ENCODE measurements at places on chromosomes 1 and 21.

DNA sequence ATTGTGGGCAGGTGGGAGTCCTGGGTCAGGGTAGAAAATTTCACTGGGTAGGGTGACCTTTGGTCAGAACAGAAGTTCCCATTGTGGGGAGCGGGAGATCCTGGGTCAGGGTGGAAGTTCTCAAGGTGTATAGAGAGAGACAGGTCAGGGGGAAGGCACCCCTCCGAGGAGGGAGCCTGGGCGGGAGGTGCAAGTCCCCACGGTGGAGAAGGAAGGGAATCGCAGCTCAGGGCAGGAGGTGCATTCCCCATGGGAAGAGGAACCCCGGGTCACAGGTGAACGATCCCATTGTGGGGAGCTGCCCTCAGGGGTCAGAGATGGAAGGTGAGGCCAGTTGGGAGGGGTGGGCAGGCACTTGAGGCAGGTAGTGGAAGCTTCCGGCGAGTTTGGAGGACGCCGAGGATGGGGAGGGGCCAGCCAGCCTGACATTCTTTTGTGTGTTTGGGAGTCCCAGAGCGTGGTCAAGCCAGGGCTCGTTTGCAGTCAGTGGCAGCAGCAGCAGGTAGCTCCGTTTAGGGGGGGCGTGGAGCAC lies 637 bp downstream of the LYPLA2 start:
- DNase-seq = peak; percentile 56

DNA sequence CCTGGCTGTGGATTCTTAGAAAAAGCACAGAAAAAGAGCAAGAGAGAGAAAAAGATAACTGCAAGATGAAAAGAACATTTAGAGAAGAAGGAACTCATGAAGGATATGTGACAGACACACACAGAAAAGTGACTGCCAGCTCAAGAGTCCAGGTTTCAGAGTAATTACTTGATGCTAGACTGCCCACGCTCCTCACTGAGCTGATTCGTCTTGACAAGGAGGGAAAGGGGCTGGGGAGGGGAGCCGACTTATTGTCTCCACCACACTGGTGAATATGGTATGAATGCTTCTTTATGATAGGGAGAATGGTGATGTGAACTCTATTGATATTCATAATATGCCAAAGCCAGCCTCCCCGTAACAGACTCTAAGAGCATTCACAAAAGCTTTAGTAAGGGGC lies 140.4 kb downstream of the BRINP2 start:
- DNase-seq = no peak

DNA sequence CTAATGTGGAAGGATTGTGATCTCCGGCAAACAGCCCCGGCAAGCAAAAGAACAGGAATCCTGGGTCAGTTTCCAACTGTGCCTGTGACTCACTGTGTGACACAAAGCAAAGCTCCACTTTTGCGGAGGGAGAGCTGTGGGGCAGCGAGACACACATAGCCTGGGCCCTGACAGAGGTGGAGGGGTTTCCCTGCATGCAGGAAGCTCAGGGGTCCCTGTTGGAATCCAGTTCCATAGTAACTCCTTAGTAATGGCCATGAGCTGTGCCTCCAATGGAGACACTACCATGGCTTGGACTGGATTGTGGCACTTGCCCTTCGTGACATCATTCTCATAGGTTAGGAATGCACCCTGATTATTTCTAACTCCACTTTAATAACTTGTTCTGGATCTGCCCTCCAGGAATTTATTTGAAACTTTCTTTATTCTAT lies 47.0 kb upstream of the ATF3 start:
- peak; percentile 64 for DNase-seq

DNA sequence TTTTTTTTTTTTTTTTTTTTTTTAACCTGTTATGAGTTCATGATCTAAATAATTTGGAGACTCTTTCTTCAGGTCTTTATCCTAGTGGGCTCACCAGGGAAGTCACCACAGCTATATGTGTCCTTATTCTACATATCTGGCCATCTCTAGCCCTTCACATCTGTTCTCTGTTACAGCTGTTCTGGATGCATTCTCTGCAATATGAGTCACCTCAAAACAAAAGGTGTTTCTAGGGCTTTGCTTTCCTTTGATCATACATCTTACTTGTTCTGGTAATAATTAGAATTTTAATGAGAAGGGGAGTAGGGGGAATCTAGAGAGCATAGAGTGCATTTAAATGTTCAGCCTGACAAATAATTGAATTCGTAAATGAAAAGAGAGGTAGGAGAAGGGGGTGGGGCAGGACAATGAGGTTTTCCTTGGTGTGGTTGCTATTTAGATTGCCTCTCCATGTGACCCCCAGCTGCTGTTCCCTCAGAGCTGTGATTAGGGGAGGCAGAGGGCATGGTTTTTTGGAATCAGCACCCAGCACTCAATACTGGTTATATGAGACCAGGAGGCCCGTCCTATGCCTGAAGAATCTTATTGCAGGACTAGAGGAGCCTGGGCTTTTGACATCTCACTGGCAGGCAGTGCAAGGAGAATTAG lies 8.0 kb downstream of the SYT6 start:
- DNase-seq = no peak

DNA sequence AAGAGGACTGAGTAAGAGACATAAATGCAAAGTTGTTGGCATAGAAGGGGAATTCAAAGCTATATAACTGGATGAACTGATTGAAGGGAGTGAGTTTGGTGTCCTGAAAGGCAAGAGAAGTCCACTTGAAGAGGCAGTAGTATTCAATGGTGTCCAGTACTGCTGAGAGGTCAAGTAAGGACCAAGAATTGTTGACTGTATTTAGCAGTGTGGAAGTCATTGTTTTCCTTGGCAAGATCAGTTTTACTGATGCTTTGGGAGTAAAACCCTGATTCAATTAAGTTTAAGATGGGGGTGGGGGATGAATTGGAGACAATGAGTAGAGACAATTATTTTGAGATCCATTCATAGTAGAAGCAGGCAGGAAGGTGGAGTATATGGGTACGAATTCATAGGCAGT lies 5.8 kb upstream of the LRRC8D start:
- DNase-seq = no peak

DNA sequence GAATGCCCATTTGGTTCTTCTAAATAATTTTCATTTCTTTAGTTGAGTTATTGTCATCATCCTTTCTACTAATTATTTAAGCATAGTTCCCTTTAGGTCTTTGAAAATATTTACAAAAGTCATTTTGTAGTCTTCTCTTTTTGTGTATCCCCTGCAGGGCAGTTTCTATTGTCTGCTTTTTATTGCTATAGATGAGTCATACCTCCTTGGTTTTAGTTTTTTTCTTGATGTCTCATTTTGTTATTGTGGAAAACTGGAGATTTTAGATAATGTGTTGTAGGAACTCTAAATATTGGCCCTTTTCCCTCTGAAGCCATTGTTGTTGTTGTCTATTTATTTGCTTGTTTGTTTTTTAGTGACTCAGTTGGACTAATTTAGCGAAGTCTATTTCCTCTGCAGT lies 387.9 kb downstream of the NUF2 start:
- DNase-seq = no peak

DNA sequence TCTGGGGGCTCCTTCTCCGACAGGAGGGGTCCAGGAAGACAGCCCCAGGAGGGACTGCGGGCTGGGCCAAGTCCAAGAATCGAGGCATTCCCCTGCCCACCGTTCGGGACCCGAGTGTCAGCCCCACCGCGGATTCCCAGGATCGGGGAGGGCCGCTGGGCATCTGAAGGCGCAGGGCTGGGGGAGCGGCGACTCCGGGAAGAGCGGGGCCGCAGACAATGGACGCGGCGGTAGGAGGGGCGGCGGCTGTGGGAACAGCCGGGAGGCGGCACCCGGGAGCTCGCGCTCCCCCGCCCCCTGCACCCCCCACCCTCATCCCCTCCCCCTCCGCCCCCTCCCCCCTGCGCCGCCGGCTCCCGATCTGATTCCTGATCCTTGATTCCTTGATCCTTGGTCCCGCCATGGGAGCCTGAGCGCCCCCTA lies at the start of gene VANGL2:
TSS of gene VANGL2 (plus strand) at position 342 of the 423 bp plus-strand sequence. CDS start 15,274 bp downstream, outside the sequence.
- peak; percentile 86 for DNase-seq

GRCh38 chr1:15429701-15430149 lies 8.5 kb upstream of the CTRC start:
- no peak for DNase-seq

DNA sequence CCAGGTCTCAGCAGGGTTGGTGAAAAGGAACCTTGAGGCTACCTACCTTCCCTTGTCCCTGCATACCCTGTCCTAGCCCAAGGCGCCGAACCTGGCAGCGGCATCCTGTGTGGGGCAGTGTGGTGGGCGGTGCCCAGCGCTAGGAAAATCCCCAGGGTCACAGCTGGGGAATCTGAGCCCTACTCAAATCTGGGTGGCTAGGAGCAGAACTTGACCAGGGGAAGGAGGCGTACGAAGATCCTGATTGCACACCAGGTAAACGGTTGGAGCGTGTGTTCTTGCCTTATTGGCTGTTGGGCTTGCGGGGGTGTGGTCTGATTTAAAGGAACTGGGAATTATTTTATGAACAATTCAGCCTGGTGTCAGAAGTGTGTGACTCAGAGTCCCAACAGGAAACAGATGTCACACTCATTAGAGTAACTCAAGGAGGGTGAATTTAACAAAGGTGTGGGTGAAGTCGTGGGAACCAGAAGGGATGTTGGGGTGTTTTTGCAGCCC lies 118.6 kb downstream of the LRIG2 start:
- DNase-seq = peak; percentile 73

- no peak for DNase-seq
Measured at GRCh38 chr21:15363921-15364320, 299.1 kb upstream of the NRIP1 start.

GRCh38 chr1:182175361-182175931 lies 113.9 kb upstream of the ZNF648 start:
- peak; percentile 77 for DNase-seq

GRCh38 chr1:196649990-196650389 lies 1.9 kb upstream of the CFH start:
- no peak for DNase-seq

DNA sequence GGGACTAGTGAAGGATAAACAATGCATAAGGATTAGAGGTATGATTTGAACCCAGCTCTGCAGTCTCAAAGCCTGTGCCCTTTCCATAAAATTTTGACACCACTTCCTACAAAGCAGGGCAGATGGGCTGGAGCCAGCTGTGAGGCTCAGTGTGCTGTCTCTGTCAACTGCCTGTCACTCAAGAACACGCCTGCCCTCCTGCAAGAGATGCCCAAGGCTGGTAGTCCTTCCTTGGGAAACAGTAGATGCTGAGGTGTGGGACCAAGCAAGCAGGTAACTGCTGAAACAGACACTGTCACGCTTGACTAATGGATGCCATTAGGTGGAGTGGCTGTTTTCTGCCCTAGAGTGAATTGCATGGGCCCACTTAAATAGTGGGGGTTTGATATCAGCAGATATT lies 402.0 kb downstream of the PTPRU start:
- no peak for DNase-seq

GRCh38 chr1:29391362-29391880 lies 155.1 kb downstream of the PTPRU start:
- DNase-seq = no peak

DNA sequence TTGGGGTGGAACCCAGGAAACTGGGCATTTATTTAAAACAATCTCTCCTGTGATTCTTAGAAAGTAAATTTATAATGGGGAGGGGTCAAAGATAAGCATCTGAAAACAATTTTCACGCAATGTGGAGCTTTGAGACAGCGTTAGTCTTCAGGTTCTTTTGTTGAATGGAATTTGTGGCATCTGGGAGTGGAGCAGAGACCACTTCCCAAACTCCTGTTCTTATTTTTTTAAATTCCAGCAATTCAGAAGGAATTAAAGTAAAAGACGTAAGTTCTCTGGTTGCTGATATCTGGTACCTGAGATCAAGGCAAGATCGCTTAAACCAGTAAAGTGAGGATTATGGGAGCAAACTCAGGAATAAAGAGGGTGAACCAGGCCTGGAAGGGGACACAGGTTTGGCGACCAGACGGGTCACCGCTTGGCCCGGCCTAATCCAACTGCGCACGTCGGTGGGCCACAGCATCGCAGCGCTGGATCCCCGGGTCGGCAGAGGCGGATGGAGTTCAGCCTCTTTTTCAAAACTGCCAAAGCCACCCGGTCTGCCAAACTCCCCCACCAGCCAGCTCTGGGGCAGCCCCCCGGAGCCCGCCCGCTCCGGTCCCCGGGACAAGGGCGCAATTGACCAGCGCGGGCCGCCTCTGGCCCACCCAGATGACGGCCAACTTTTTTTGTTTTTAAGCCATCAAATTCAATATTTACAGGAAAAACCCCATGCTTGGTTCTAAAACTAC lies 754 bp upstream of the PDPN start:
- DNase-seq = no peak

GRCh38 chr1:68218490-68218889 lies 13.8 kb downstream of the WLS start:
- peak; percentile 29 for DNase-seq

GRCh38 chr1:200180821-200181220 lies 153.3 kb downstream of the NR5A2 start:
- peak; percentile 77 for DNase-seq

DNA sequence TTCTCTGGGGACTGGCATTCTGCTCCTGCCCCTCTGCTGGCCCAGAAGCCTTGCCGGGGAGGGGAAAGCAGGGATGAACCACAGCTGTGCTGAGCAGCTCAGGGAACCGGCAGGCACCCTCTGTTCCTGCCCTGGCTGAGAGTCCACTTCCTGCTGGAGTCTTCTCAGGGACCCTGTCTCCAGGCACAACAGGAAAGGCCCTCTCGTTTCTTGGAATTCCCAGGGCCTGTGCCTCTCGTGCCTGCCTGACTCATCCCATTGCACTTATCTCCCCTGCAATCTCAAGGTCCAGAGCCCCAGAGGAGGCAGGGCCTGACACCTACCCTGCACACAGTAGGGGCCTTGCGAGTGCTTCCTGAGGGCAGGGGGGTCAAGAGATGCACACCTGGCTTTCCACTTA lies 1.1 kb upstream of the EDN2 start:
- DNase-seq = peak; percentile 91

GRCh38 chr21:45839274-45839673 lies 142.3 kb upstream of the COL6A1 start:
- no peak for DNase-seq

GRCh38 chr1:36986241-36986985 lies 47.9 kb downstream of the GRIK3 start:
- DNase-seq = no peak

GRCh38 chr1:154456631-154457030 lies 45.4 kb upstream of the TDRD10 start:
- DNase-seq = no peak

DNA sequence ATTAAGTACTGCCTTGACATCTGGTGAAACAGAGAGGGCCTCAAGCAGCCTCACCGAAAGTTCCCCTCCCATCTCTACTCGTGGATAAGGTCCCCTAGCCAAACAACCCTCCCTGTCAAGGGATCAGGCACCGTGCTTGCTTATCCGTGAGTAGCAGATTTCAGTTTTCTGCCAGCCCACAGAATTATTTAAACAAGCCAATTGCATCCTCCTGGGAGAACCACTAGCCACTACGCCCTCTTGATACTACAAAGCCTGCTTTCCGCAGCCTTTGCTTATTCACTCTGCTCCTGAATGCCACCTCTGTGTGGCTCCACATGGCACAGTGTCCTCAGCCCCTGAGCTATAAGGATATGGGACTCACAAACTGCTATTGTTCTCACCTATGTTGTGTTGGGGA lies 5.9 kb upstream of the TFF2 start:
- DNase-seq = no peak

DNA sequence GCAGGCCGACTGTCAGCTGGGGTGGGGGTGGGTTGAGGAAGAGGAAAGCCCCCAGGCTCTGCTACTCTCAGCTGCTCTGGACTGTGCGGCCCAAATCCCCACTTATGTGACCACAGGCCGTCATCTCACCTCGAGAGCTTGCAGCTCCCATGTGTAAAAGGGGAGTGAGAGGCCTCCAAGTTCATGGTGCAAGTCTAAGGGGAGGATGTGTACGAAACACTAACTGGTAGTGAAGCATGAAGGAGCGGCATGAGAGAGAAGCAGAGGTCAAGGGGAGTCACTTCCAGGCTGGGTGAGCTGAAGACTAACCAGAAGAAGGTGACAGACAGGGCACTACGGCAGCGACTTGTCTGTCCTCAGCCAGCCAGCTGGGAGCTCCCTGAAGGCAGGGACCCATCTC lies 43.8 kb downstream of the GLIS1 start:
- no peak for DNase-seq
